ENCODE measurements at places on chromosomes 3 and 15.

- no peak for DNase-seq
Measured at GRCh38 chr3:108518895-108519294, 8.5 kb upstream of the MYH15 start.

- no peak for DNase-seq
Measured at GRCh38 chr15:96331144-96331944, 844 bp downstream of the NR2F2 start.

DNA sequence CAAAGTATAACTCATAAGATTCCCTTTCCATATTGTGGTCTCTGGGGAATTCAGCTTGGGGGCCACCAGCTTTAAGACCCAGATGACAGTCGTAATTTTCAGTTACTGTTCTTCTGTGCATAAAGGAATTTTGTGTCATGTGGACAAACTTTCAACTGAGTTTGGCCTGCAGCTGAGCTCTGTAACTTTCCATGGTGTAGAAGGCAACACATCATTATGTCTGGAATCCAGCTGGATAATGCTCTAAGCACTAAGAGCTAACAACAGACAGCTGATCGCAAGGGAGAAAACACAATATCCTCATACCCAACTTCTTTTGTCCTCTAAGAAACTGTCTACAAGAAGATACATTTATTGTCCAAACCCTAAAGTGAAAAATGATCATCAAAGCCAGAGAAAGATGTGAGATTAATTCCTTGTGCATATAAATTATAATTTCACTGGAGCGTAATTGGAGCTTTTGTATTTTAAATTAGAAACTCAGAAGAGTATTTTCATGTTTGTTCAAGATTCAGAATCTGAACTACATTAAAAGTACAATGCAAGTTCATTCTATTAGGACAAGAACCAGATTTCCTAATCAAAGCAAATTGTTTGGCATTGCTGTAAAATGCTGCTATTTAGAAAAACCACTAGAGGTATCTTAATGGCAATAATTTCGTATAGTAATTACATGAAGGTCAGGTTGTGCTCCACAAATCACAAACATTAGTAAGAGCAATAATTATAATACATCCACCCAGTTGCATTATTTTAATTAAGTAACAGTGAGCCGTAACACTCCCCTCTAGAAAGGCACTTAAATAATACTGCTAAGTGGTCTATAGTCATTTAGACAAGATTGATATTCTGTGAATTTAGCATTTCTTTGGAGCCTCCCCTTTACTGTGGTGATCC, 218.8 kb downstream of the ATP8B4 start:
- DNase-seq: no peak

- DNase-seq: no peak
Measured at GRCh38 chr3:22380253-22380652, 629.2 kb upstream of the ZNF385D start.

- no peak for DNase-seq
Measured at GRCh38 chr3:172157564-172158258, 118.3 kb downstream of the FNDC3B start.

- DNase-seq: no peak
Measured at GRCh38 chr15:99167201-99167600, 62.3 kb downstream of the SYNM start.

DNA sequence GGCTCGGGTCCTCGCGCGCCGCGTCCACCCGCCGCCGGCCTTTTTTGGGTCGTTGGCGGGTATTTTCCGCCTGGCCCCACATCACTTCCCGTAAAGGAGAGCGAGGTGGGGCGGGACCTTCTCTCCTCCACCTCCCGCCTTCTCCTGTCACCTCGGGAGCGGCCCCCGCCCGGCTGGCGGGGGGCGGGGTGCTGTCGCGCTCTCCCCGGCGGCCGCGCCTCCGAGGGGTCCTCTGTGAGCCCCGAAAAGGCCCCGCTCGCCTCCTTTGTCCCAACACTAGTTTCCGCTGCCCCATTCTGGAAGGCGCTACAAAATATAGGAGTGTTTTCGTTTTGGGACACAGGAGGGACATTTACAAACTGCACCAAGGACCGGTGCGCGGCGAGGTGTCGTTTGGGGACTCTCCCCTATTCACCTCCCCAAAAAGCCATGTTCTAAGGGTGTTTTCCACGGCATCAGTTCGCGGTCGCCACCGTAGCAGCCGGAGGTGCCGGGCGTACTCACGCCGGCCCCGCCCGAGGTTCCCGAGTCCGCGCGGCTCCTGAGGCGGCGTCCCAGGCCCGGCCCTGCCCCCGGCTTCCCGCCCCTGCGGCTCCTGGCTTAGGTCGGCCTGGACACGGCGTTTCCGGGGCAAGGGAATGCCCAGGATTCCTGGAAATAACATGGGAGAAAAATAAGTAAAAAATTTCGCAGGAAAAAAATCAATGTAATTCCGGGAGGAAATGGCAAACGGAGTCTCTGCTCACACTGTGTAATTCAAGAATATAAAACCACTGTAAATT, at the start of gene RAB27A:
Gene RAB27A (minus strand): TSS at position 68 of the 782 bp plus-strand sequence. CDS start 54,879 bp downstream, outside the sequence.
- DNase-seq: peak; percentile 72

GRCh38 chr15:40936709-40937666, 7.8 kb downstream of the DLL4 start:
- no peak for DNase-seq

GRCh38 chr3:120022729-120023128, 71.5 kb downstream of the GSK3B start:
- DNase-seq: no peak

GRCh38 chr3:46370839-46371518, at the start of gene CCR5:
CCR5 (plus strand) TSS chr3:46370946; CDS start chr3:46372903, 1,957 bp downstream.
- DNase-seq: no peak

- no peak for DNase-seq
Measured at GRCh38 chr3:151205482-151205881, 2.5 kb upstream of the GPR171 start.

- no peak for DNase-seq
Measured at GRCh38 chr3:73021301-73021835, 24.8 kb downstream of the PPP4R2 start.

DNA sequence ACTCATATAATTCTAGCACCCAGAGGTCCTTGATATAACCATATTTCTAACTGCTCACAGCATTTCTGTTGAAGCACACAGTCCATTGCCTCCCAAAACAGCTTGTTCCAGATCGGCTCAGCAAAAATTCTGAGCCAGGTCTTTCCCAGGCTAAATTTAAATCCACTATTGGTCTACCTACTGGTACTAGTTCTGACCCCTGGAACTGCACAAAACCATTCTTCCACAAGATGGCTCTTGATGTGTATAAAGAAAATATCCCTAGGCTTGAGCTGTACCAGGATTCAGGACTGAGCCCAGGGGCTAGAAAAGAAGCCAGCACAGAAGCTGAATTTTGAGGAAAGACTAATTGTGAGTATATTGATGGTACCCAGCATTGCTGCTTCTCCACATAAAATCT, 75.4 kb upstream of the ABHD17C start:
- no peak for DNase-seq

- DNase-seq: no peak
Measured at GRCh38 chr15:40511093-40511471, 40.3 kb downstream of the CHST14 start.

DNA sequence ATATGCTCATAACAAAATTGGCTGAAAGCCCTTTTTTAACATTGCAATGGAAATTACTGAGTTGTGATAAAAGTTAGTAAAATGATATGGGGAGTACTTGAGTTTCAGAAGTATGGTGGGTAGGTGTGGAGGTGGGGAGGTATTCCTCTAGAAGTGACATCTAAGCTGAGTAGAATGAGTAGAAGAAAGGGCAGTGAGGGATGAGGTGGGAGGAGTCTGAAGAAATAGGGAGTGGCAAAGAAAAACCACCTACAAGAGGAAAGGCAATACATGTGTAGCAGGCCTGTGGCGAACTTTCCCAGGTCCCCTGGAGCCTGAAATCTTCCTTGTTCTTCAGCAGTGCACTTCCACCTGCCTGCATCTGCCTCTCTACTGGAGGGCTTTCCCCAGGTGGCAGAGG, 52.8 kb upstream of the DIPK2A start:
- DNase-seq: no peak

DNA sequence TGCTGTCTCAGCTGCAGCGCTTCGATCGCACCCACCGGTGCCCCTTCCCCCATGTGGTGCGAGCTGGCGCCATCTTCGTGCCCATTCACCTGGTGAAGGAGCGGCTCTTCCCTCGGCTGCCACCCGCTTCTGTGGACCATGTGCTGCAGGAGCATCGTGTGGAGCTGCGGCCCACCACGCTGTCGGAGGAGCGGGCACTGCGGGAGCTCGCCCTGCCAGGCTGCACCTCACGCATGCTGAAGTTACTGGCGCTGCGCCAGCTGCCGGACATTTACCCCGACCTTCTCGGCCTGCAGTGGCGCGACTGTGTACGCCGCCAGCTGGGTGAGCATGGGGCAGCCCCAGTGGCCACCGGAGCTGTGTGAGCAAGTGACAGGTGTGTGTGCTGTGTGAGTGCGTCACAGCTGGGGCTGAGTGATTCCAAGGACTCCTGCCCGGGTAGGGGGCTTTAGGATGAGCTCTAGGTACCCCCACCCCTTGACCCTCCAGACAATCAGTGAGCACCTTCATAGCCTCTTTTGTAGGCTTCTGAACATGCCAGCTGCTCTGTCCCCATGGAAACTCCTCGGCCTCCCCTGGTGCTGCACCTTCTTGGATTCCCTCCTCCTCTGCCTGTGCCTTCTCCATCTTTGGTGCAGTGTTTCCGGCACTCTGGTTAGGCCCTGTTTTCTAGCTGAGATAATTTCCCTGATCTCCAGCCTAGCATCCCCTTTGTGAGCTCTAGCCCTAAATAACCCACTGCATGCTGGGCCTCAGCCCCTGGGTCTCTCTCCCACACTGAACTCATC, 7.0 kb downstream of the C15orf39 start:
- no peak for DNase-seq

DNA sequence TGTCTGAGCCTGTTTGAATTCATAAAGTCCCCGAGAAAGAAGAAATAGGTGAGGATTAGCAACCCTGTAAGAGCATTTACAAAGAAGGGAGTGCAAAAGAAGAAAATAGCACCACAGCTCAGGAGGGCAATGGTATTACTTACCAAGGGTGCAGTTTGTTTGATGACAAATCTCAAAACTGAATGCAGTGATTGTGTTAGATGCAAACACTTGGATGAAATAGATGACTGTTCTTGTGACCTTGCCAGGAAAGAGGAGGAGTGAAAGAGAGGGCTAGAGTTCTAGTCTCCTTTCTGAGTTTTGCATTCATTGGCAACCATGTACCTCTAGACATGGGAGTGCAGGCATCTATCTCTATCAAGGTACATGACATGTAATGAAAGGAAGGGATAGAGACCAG, 1030.8 kb upstream of the CFAP20DC start:
- DNase-seq: no peak

- no peak for DNase-seq
Measured at GRCh38 chr3:38107911-38108648, 28.8 kb downstream of the ACAA1 start.

DNA sequence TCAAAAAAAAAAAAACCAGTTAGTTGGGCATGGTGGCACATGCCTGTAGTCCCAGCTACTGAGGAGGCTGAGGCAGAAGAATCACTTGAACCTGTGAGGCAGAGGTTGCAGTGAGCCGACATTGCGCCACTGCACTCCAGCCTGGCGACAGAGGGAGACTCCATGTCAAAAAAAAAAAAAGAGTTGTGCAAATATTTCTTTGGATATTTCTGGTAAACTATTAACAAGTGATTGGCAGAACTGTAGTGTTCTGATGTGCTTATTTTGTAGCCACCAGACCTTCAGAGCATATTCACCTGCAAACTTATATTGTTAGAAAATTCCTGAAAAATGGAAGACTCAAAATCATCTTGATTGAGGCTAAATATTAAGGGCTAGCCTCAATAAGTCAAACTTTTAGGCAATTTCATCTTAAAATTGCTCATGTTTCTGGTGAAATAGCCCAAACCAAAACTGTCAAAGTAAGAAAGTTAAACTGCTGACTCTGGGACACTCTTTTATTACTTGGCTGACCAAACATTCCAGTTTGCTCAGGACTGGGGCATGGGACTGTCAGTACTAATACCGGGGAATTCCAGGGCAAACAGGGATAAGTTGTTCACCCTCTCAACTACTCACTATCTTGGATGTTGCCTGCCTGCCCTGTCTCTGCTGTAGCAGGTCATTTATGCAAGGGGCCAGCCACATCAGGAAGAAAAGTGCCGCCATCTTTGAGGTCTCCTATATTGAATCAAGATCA, 37.0 kb downstream of the ABHD2 start:
- no peak for DNase-seq

Data from NCI-H774 (cell line).